ENCODE measurements at places on chromosomes 2 and 18.
A peak's percentile ranks its signal among the peaks of the same experiment; 100 is the strongest.

- DNase-seq = no peak
Observed at GRCh38 chr18:54030434-54030833, 194.0 kb downstream of the MBD2 start.

DNA sequence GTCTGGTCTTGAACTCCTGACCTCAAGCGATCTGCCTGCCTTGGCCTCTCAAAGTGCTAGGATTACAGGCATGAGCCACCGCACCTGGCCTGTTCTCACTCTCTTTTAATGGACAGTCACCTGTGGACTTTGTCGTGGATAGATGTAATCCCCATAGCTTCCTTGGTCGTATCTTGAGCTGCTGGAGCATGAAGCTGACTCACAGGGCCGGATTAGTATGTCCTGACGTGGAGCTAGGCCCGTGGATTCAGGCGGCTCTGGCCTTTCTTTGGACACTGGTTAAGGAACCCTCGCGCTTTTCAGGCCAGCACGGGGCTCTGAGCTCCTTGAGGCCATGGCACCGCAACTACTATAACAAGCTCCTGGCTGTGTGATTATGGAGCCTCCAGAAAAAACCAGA, 27.5 kb upstream of the GBX2 start:
- no peak for DNase-seq

DNA sequence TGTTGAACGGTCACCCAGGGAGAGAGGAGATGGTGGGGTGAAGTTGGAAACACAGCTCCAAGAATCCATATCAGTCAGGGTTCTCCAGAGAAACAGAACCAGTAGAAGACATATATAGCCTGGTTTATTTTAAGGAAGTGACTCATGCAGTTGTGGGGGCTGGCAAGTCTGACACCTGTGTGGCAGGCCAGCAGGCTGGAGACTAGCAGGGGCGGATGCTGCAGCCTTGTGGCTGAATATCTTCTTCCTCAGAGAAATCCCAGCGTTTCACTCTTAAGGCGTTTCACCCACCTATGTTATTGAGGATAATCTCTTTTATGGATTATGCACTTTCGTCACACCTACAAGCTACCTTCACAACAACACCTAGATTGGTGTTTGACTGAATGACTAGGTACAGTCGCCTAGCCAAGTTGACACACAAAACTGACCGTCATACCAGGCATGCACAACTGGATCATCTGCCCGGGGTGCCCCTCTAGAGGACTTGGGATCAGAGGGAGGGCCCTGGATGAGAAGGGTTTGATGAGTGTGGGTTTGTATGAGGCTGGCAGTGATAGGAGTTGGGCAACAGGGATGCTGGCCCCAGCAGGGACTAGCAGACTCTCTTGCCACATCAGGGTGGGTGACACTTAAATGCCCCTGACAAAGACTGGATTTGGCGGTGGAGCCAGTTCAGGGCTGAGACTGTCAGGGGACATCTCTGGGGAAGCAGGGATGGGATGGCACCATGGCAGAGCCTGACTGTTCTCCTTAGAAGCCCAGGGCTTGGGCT, 23.4 kb downstream of the MROH2A start:
- DNase-seq = no peak

DNA sequence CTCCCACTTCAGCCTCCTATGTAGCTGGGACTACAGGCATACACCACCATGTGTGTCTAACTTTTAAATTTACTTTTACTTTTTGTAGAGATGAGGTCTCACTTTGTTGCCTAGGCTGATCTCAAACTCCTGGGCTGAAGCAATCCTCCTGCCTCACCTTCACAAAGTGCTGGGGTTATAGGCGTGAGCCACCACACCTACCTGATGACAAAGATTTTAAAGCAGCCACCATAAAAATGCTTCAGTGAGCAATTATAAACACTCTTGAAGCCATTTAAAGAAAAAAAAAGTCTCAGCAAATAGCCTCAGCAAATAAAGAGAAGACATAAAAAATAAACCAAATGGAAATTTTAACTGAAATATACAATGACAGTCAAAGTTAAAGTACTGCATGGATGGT, 35.6 kb downstream of the MRPS5 start:
- DNase-seq = no peak

DNA sequence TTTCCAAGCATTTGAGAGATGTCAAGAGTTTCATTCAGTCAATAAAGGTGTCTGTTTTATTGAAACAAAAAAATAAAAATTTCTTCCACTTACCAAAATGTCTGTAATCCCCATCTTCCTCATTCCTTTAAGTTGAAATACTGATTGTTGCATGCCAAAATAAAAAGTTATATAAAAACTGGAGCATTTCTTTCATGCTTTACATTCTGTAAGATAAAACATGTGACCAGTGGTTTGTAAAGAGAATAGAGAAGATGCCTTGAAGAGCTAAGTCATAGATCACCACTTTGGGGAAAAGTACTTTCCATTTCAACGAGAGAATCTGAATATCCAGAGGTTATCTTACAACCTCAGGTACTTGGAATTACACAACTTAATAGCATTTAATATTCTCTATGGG, 35.9 kb upstream of the MYO1B start:
- DNase-seq = no peak

GRCh38 chr2:143728498-143728897, 599.3 kb downstream of the ARHGAP15 start:
- DNase-seq = no peak

DNA sequence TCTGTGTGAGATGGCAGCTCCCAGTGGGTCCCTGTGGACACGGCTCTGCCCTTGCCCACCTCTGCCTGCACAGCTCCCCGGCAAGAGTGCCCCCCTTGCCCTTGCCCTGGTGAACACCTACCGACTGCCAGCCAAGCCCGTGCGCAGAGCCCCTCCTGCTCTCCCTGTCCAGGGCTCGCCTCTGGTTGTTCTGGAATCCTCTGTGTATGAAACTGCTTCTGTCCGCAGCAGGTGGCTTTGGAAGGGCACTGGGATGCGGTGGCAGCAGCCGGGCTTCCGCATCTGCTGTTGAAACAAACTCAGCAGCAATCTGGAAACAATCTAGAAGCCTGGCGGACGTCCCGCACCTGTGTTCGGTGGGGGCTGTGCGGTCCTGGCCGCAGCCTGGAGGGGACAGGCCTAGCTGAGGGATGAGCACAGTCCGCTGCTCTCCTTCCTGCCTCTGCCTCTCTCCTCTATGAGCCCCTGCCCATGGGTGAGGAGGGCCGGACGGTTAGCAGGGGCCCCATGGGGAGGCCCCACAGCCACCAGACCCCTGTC, 34.0 kb upstream of the KLF11 start:
- DNase-seq = no peak

DNA sequence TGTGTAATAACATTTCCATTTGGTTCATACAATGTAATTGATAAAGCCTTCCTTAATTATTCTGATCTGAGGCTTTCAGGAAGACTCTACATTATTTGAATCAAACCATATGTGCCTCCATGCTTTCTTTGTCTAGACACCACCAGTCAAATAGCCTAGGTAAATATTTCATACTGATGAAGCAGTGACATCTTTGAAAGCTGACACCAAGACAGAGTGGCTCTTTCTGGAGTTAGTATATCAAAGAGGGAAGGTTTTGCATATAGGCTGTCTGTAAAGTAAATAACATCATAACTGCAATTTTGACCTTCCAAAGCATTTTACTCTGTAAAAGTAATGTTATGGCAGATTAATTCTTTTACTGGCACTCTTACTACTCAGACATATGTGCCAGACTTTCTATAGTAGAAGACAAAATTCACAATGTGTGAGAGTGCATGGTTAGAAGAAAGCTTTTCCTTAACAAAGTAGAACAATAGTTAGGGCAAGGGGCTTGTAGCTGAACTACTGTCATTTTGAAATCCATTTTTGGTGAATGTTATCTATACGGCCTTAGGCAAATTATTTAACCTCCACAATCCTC, 177.3 kb downstream of the ERBB4 start:
- DNase-seq = no peak

GRCh38 chr18:42048158-42048557, 93.1 kb downstream of the PIK3C3 start:
- peak; percentile 39 for DNase-seq

- no peak for DNase-seq
Observed at GRCh38 chr2:155298001-155298400, 599.5 kb downstream of the KCNJ3 start.

GRCh38 chr2:9251154-9252001, 44.8 kb downstream of the ASAP2 start:
- DNase-seq = peak; percentile 57
